Esophagus mucosa (tissue), 1 donor: ENCODE measurements at places on chromosomes 16 and 17.

DNA sequence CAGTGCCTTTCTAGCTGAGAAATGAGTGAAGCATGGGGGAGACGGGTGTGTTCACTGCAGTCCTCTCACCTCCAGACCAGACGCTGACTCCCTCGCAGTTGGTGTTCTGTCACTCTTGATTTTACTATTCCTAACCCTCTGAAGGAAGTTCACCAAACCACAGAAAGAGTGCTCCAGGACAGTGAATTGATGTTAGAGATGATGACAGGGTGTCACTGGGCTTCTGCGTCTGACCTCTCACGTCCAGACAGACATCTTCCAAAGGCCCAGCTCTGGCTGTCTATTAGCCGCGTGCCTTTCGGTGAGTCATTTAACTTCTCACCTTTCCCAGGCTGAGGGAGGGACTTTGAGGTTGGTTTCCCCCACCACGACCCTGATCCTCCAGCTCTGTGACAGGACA lies 8.2 kb downstream of the CRAMP1 start:
- ATAC-seq = no peak

GRCh38 chr17:37774504-37774903 lies 29.6 kb upstream of the HNF1B start:
- ATAC-seq = no peak

- ATAC-seq = no peak
Measured at GRCh38 chr17:81607431-81607830, 29.5 kb downstream of the NPLOC4 start.

GRCh38 chr16:28974007-28974436 lies 556 bp upstream of the SPNS1 start:
- peak; percentile 13 for ATAC-seq
